ENCODE measurements at places on chromosomes 12 and 14.

GRCh38 chr14:75804570-75805275 lies 143.7 kb downstream of the TTLL5 start:
- DNase-seq: no peak

DNA sequence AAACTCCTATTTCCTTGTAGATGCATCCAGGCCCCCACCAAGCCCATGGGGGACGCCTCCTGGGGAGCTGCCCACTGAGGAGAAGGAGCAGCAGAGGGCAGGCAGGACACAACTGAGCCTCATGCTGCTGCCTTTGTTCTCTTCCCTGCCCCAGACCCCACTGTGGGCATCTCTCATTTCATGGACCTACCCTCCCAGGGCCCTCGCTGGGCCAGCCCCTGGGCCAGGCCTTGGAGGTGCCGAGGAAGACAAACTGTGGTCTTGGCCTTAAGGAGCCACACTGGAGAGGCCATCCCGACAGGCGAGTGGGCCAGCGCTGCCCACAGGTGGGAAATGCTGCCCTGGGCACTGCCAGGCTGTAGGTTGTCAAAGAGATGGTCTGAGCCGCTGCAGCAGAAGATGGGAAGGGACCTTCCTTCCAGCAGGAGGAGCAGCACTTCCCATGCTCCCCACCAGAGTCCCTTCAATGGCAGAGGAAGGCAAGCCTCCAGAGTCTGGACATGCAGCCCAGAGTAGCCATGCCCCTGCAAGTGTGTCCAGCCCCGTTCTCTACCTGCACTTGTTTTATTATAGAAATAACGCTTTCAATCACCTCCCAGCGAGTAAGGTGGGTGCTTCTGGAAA lies 147.4 kb downstream of the BCL11B start:
- DNase-seq: no peak

DNA sequence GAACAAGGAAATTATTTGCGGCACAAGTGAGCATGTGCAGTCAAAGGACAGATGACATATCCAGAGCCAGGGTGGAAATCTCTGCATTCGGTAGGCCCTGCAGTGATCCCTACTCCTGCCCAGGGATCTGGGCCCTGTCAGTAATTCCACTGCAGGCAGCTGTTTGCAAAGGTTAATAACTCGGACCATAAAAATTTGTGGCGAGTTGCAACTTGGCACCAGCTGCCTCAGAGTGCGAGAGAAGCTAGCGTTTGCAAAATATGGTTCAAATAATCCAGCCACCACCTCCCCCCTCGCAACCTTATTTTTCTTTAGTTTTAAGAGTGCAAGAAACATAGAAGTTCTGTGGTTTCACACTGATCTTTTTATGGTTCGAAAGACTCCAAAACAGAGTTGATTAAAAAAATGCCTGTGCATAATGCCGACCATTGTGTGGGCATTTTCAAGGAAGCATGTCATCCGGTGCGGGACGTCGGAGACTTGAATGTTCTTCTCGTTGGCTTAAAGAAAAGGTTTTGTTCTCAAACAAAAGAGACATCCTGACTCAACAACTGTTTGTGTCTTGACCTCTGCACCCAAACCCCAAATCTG lies 224.5 kb downstream of the BCL11B start:
- DNase-seq: no peak

- DNase-seq: no peak
Observed at GRCh38 chr12:122894193-122895121, 1.5 kb downstream of the VPS37B start.

- no peak for DNase-seq
Observed at GRCh38 chr12:69649529-69649928, 38.8 kb upstream of the LRRC10 start.

- DNase-seq: no peak
Observed at GRCh38 chr12:12671850-12672660, 23.9 kb downstream of the GPR19 start.

GRCh38 chr12:131734336-131735152 lies 23.7 kb downstream of the SFSWAP start:
- no peak for DNase-seq

DNA sequence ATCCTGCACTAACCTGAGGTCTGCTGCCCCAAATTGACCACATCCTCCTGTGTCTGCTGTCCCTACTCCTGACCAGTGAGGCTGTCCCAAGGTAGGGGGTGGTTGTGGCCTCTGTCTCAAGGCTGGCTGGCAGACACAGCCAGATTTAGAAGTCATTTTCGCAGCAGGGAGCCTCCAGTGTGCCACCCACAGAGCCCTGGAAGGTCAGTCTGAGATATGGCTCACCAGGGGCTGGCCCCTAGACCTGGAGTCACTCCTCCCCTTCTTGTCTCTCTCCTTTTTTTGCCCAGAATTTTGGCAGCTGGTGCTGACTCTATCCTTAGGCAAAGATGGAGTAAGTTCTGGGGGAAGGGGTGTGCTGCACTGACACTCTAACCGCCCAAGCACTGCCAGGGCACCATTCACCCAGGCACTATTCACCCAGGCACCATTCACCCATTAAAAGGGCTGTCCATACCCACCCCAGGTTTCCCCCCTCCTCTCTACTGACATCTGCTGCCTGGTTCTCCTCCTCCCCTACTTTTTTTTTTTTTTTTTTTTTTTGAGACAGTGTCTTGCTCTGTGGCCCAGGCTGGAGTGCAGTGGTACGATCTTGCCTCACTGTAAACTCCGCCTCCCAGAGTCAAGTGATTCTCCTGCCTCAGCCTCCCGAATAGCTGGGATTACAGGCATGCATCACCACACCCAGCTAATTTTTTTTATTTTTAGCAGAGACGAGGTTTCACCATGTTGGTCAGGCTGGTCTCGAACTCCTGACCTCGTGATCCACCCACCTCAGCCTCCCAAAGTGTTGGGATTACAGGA lies 7.7 kb downstream of the DDN start:
- DNase-seq: no peak

GRCh38 chr14:104137297-104138097 lies 890 bp upstream of the KIF26A start:
- DNase-seq: no peak

GRCh38 chr14:24435192-24435810 lies 5.5 kb downstream of the KHNYN start:
- no peak for DNase-seq

- DNase-seq: peak; percentile 30
Observed at GRCh38 chr14:100438678-100439592, 115.8 kb downstream of the SLC25A47 start.

GRCh38 chr14:105533391-105533790 lies 7.0 kb downstream of the TMEM121 start:
- no peak for DNase-seq

DNA sequence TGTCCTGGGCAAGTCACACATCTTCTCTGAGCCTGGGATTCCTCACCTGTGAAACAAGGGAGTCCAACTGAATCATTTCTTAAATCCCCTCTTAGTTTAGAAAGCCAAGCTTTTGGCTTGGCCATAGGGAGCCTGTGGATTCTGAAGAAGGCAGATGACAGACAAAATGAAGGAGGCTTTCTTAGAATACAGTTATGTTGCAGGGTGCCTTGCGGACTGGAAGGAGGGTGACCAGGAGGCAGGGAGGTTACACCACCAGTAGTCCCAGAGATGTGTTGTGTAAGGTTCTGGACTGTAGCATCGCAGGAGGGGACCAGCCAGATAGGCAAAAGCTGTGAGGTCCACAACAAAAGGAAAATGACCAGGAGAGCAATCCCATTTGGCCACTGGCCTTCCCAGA lies 8.2 kb upstream of the ACVR1B start:
- no peak for DNase-seq

DNA sequence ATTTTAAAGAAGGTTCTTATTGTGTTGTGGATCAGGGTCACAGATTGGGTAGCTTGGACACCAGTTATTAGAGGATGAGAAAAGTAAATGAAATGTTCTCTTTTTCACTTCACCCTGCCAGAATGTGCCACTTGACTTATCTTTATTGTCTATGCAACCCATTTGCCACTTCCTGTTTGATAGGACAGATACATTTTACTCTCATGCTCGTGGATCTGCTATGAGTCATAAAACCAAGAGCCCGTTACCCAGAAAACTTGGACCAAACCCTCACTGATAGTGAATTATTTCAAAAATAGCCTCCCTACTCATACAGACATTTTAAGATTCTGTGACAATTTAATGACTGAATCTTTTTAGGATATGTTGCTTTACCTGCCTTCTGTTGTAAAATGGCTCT lies 1.8 kb downstream of the ISCA2 start:
- no peak for DNase-seq

- no peak for DNase-seq
Observed at GRCh38 chr12:41011939-41012338, 176.2 kb upstream of the PDZRN4 start.

- no peak for DNase-seq
Observed at GRCh38 chr14:100011628-100012325, 53.4 kb upstream of the EVL start.

- DNase-seq: no peak
Observed at GRCh38 chr14:45807178-45807899, 554.3 kb upstream of the MIS18BP1 start.

DNA sequence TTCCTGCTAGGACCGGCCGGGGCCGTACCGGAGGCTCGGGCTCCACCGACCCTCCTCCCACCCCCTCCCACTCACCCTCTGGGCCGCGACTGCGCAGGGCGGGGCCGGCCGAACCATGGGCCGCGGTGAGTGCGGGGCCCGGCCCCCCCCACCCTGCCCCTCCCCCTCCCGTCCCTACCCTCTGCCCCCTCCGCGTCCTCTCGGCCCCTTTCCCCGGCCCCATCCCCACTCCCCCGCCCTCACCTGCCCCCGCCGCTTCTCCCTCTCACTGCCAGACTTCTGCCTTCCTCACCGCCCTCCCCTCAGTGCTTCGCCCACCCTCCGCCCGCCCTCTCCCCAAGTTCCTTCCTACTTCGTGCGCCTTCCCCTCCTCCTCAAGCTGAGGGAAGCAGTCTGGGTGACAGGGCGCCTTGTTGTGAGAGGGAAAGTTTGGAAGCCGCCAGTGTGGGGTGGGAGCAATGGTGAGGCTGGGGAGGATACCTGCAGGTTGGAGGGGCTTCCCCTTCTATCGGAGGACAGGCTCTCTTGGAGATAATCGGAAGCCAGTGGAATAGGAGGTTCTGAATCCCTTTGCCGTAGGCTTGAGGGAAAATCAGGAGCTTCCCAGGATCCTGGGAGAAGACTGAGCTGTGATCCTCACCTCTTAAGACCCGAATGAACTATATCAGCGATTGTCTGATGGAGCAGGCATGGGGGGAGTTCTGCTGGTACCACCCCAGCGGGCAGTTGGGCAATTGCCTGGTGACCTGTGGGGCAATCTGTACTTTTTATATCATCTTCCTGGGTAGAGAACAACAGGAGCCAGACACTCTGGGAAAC lies 472 bp downstream of the MBD6 start:
- no peak for DNase-seq

GRCh38 chr14:99982537-99983250 lies 82.5 kb upstream of the EVL start:
- DNase-seq: peak; percentile 45

- DNase-seq: no peak
Observed at GRCh38 chr12:113208041-113208934, 13.0 kb upstream of the TPCN1 start.

DNA sequence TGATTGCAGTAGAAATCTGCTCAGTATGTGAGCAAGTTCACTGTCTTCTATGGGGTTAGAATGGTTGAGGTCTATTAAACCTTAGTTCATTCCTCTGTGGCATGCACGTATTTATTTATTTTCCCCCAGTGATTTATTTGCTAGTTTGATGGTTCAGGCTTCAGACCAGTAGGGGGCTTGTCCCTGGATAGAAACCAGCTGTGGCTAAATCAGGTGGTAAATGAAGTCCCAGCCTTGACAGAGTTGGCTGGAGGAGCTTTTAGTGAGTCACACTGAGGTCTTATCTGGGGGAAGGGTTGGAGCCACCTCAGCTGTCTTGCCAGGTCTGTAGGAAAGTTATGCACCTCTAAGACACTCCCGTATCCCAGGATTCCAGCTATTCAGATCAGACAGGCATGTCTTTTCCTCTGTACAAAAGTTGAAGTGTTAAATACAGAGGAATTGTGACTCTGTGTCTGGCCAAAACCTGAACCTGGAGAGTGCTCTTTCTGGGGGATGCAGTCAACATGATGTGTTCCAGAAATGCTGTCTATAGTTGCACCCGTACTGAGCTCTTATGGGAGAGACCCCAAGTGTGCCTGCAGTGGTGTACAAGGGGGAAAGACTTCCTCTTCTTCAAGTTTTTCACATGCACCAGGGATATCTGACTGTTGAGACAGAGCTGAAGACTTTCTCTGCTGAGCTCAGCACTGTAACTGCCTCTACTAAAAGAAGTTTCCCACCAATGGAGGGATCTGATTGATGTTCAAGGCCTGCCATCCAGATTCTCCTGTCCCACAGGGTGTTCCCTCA lies 1322.1 kb downstream of the TMEM121 start:
- DNase-seq: no peak

DNA sequence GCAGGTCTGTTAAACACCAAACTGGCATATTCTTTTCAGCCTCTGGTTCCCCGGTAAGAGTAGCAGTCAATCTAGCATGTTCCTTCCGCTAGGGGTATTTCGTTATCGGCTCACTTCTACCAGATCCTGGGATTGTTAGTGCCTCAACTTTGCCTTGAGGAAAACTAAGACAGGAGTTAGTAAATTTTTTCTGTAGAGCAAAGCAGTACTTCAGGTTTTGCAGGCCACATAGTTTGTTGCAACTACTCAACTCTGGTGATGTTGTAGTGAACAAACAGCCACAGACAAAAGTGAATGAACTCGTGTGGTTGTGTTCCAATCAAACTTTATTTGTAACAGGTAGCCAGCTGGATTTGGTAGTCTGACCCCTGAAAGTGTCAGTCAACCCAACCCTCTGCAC lies 6.3 kb upstream of the CDH24 start:
- no peak for DNase-seq

GRCh38 chr12:69598174-69598753 lies 12.4 kb downstream of the LRRC10 start:
- no peak for DNase-seq

GRCh38 chr14:35695647-35696046 lies 113.4 kb downstream of the RALGAPA1 start:
- no peak for DNase-seq

GRCh38 chr14:67650151-67650550 lies 24.3 kb downstream of the VTI1B start:
- DNase-seq: no peak

GRCh38 chr12:56935157-56935556 lies 949 bp upstream of the SDR9C7 start:
- no peak for DNase-seq

GRCh38 chr12:53944209-53944608 lies 5.6 kb downstream of the HOXC13 start:
- DNase-seq: no peak

- no peak for DNase-seq
Observed at GRCh38 chr12:103273645-103274044, 222.1 kb downstream of the C12orf42 start.

GRCh38 chr14:53855574-53855973 lies 101.1 kb downstream of the BMP4 start:
- DNase-seq: no peak

DNA sequence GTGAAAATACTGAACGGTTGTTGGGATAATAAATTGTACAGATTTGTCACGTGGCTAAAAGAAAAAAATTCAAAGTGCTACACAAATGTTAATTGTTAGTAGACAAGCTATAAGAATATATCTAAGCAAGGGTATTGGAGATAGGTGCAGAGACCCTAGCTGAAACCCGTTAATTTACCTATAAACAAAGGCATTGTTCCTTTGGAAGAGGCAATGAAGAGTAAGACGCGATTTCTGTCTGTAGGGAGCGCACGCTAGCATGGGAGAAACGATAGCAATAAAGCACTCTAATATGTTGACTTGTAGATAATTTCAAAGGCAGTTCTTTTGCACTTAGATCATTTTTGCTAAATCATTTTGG lies 565 bp downstream of the CCDC77 start:
- DNase-seq: no peak

- no peak for DNase-seq
Observed at GRCh38 chr12:11777962-11778361, 128.5 kb downstream of the ETV6 start.

GRCh38 chr12:41058266-41058665 lies 129.9 kb upstream of the PDZRN4 start:
- no peak for DNase-seq

Data from AG04450 (cell line).